Cerebellum (tissue), 4 donors: ENCODE measurements at places on chromosomes 3 and 15.
A peak's percentile ranks its signal among the peaks of the same experiment; 100 is the strongest.

GRCh38 chr3:41350441-41350840 lies 151.1 kb downstream of the CTNNB1 start:
- DNase-seq, result no peak

DNA sequence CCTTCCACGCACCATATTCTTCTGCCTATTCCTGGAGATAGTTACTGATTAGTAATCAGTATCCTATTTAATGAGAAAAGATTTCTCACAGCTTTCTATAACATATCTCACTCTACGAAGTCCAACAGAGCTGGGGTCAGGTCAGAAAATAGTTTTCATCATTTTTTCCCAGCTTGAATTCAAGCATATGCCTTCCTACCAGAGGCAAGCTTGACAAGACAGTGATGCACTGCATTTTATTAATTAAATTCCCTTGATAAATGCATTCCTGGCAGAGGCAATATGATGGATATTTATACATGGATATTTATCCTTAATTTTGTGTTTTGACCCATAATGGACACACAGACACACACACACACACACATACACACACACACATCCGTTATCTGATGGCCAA lies 961.4 kb downstream of the EPHA3 start:
- DNase-seq, result no peak

DNA sequence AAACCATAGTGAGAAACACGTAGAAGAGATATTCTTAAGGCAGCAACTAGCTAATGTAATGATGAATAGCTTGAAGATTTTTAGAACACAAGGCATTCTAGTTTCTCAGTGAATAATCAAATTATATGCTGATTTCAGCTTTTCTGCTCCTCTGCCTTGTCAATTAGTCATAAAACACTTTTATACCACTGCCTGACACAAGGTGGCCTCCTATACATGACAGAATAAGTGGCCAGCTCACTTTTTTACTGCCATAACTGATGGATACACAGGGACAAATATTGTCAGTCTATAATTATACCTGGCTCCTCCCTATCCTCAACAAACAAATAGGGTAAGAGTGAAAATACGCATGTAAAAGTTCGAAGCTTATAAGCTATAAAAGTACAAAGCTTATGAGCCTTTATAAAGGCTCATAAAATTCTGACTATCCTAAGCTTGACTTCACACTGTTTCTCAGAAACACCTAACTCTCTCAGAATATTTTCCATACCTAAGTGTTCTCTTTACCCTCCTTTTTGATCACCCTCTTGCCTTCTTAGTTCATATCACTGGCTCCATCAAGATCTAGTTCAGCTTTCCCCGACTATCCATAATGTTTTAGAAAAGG lies 81.6 kb downstream of the HERC1 start:
- DNase-seq, result peak; percentile 51

GRCh38 chr3:124893526-124893925 lies 6.4 kb upstream of the ITGB5 start:
- no peak for DNase-seq

DNA sequence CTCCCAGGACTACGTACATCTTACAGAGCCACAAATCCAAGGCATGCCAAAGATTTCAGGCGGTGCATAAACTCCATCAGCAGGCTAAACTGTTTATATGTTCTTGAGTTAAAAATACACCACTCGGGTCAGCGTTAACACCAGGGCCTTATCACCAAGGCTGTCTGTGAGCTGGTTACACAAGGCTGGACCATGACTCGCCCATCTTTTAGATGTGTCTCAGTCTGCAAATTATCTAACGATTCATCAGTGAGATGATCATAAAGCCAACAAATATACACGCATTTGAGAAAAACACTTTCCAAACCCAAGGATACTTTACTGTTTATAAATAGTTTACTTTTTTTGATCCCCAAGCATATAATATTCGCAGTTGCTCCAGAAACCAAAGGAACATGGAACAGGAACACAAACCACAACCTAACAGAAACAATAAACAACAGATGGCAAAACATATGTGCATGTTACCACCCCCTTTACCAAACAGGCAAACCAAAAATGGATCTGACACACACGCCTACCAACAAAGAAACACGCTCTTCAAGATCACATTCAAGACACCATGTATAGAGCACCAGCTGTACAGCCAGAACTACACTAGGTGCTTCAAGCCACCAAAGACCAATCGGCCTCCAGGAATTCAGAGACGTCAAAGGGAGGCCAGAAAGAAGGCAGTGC lies 15.4 kb downstream of the LRIG1 start:
- peak; percentile 72 for DNase-seq

DNA sequence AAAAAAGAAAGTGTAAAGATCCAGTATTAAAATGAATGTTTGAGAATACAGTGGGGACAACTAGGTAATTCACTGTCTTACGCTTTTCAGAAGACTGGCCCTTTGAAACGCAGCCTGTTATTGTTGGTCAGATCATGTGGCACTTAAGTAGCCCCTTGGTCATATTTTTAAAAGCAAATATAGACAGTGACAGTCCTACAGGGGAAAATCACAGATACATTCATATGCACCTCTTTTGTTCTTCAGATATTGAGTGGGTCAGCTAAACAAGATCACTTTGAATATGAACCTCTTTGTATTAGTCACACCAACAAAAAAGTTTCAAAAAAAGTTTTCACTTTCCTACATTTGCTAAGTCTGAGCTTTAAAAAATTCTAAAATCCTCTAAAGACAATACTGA lies 36.0 kb downstream of the TIGIT start:
- DNase-seq, result no peak
